IMR-90 (cell line): ENCODE measurements at places on chromosomes 3 and 15. TPM values are rescaled to one million over a fixed set of nuclear protein-coding genes. Genes with fewer than 3 reads are reported as not detected.

DNA sequence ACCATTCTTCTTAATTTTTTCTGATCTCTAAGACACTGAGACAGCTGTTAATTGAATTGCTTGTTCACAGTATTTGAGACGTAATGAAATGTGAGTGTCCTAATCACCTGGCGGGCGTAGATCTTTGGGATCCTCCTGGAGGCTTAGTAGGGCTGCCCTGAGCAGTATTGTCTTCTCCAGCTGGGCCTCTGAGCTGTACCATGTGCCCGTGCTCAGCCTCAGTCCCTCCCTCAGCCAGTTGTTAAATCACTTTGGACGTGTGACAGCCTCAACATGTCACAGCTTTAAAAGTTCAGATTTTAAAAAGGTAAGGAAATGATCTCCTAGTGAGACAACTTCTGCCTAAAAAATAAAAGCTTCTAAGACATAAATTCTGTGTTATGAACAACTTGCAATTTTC, 35.5 kb downstream of the IGF1R start:
- DNase-seq = no peak

The GPR171 gene
- not detected in 2 replicates for total RNA-seq

GRCh38 chr3:65226287-65226686, 538.5 kb upstream of the ADAMTS9 start:
- DNase-seq = no peak

The GP5 gene
- total RNA-seq = under 0.01 TPM in 2 replicates

DNA sequence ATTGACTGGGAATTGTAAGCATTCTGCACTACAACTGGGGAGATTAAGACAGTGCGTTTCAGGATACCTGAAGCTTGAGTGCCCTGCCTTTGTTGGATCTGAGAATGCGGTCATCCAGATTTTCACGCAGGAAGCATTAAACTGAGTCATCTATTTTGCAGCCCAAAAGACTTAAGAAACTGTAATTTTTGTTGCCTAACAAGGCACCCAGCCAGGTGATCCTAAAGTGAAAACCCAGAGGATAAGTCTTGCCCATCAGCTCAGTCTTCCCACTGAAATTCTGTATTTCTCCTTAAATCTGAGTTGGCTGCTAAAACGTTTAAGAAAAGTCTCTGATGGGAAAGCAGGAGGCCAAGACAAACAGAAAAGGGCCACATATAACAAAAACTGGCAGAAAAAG, 242.5 kb upstream of the TMCO5A start:
- DNase-seq = no peak

The ZNF620 gene
- total RNA-seq = 0.72 and 0.83 TPM in 2 replicates

The ZPLD1 gene
- under 0.01 TPM in 2 replicates for total RNA-seq

DNA sequence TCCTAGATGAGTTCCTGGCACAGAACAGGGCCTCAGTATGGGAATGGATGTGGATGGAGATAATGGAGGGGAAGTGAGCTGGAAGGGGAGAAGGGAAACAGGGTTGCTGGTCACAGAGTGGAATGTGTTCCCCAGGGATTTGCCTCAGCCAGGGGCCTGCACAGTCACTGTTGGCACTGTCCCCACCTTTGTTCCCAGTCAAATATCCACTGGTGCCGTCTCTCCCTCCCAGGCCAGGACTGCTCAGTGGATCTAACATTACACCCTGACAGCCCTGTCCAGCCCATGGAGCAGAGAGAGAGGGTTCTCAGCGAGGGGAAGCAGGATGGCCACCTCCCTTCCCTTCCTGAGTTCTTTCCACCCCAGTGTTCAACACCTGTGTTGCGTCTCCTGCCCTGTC, 1.5 kb upstream of the PPP1R2 start:
- DNase-seq = no peak

The LYZL4 gene
- not detected in 2 replicates for total RNA-seq

DNA sequence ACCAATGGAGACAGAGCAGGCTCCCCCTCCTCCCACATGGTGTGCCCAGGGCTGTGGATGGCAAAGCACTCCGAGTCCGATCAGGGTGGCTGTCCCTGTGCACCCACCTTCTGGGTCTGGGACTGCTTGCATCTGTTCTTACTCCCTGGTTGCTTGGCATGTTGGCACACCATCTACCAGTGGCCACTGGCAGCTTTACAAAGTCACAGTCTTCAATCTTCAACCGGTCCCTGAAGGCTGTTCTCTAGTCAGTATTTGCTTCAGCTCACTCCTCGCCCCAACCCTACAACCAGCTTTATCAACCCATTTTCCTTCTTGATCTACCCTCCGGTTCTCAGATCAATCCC, 14.8 kb downstream of the HOMER2 start:
- DNase-seq = no peak

- DNase-seq = no peak
These were observed 6.5 kb downstream of the ZNF589 start for GRCh38 chr3:48247401-48247811.

The UTS2B gene
- total RNA-seq = 0.72 and 0.83 TPM in 2 replicates

The CAMP gene
- total RNA-seq = not detected in 2 replicates

- no peak for DNase-seq
These were observed 128.3 kb upstream of the SAMMSON start for GRCh38 chr3:69871251-69871650.

The MAN2C1 gene
- total RNA-seq = 29.7 and 34.8 TPM in 2 replicates

DNA sequence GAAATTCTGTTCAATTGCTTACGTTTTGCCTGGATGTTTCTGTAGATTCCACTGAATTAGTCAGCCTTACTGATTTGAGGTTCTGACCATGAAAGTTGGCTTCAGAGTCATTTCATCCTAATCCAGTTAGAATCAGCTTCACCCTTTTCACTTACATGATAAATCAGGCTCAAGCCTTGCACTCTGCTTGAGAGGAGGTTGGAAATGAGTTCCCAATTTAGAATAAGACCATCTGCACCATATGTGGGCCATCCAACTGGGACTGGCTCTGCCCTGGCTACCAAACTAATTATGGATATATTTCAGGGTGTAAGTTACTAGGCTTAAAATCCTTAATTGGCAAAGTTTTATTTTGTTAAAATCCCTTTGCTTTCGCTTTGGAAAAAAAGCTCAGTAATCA, 255.7 kb downstream of the CHL1 start:
- no peak for DNase-seq

The KAT2B gene
- 2.2 and 3.1 TPM in 2 replicates for total RNA-seq

- no peak for DNase-seq
These were observed 283.3 kb upstream of the RGMA start for GRCh38 chr15:93372208-93372864.
